ACHN (cell line): ENCODE measurements at places on chromosomes 3 and 15.

GRCh38 chr15:73530649-73531048, 87.7 kb downstream of the REC114 start:
- DNase-seq = no peak

DNA sequence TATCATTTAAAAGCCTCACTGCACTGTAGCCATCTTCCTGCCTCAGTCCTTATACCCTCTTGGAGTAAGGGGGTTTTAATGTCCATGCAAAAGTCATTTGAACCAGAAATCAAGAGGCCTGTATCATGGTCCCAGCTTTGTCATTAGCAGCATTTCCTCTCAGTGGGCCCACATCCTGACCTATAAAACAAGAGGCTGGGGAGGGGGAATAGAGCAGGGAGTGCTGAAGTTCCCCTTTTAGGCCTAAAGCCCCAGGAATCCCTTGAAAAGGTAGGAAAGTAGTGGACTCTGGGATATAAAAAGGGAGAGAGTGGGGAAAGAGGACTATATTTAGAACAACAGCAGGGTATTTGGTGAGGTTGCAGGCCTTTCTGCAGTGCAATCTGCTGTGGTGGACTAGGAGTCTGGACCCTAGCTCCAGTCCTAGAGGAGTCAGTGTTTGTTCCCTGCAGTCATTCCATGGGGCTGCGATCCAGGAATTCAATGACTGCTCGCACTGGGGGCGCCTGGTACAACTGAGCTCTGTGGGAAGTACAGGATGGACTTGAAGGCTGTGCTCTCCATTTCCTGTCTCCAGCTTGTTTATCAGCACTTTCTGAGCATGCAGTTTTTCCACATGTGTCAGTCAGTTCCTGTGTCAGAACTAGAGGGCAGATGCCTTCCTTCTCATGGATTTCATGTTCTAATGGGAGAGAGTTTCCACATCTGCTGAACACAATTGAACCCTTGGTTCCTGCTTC, 46.8 kb downstream of the PDHB start:
- no peak for DNase-seq

DNA sequence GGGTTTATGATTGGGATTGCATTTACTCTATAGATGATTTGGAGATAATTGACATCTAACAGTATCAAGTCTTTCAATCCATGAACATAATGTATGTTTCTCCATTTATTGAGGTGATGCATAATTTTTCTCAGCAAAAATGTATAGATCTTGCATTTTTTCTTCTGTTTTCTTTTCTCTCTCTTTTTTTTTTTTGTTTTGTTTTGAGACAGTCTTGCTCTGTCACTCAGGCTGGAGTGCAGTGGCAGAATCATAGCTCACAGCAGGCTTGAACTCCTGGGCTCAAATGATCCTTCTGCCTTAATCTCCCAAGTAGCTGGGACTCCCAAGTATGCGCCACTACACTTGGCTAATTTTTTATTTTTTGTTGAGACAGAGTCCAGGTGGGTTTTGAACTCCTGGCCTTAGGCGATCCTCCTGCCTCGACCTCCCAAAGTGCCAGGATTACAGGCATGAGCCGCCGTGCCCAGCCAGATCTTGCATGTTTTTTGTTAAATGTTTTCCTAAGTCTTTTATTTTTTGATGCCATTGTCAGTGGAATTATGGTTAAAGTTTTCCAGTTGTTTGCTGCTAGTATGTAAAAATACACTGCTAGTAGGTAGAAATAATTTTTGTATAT, 3.1 kb downstream of the LMLN start:
- no peak for DNase-seq

DNA sequence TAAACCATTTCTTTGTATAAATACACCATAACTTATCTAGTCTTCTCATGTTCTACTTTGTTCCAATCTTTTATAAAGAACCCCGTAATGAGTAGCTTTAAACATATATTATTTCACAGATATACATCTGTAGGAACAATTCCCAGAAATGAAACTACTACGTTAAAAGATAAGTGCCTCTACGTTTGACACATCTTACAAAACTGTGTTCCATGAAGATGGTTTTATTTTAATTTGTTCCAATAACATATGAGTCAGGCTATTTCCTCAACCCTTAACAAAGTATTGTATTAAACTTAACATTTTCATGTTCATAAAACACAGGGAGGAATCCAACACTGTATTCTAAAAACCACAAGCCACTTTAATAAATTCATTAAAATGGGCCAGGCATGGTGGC, 52.9 kb downstream of the TRPM7 start:
- DNase-seq = no peak

DNA sequence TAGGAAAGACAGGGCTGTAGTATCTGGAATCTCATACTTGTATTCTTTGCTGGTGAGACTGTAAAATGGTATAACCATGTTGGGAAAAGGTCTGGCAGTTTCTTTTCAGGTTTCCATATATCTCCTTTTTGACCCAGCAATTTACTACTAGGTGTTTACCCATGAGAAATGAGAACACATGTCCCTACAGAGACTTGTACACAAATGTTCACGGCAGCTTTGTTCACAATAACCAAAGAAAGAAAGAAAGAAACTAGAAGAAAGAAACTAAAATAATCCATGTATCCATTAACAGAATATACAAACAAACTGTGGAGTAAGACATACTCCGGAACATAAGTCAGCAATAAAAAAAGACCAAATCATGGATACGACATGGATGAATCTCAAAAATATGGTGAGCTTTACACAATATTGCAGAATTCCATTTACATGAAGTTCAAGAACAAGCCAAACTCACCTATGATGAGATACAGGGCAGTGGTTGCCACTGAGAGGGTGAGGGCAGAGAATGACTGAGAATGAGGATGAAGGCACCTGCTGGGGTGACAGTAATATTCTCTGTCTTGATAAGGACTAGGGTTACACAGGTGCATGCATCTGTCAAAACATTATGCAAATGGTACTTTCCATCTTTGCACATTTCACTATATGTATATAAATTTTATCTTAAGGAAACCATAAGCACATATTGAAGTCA, 2.7 kb downstream of the RFTN1 start:
- DNase-seq = no peak

DNA sequence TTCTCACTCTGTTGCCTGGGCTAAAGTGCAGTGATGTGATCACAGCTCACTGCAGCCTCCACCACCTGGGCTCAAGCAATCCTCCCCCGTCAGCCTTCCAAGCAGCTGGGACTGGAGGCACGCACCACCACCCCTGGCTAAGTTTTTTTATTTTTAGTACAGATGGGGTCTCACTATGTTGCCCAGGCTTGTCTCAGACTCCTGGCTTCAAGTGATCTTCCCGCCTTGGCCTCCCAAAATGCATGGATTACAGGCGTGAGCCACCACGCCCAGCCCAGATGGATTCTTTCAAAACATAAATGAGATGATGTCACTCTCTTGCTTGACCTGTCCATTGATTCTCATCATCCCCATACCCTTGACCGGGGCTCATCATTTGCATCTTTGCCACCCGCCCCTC, 72.6 kb upstream of the SLC6A6 start:
- no peak for DNase-seq

- no peak for DNase-seq
These were observed 763 bp downstream of the KBTBD8 start for GRCh38 chr3:66998904-66999235.

GRCh38 chr3:106008766-106009165, 140.0 kb upstream of the CBLB start:
- no peak for DNase-seq

GRCh38 chr15:70165716-70166284, 68.1 kb upstream of the TLE3 start:
- DNase-seq = no peak

DNA sequence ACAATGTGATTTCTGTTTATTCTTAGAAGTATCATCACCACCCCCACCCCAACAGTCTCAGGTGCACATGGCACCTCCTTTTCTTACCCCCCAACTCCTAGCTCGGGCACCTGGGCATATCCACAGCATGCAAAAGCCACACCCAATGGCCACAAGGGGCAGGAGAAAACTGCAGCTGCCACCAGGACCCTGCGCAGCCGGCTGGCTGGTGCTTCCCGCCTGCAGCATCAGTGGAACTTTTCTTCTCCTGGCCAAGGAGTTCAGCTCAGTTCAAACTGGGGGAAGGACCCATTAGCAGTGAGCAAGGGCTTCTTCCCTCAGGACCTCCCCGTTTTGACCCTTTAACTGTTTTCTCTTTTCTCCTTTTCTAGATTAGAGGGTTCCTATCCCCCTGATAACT, 44.8 kb downstream of the TM4SF18 start:
- DNase-seq = no peak

DNA sequence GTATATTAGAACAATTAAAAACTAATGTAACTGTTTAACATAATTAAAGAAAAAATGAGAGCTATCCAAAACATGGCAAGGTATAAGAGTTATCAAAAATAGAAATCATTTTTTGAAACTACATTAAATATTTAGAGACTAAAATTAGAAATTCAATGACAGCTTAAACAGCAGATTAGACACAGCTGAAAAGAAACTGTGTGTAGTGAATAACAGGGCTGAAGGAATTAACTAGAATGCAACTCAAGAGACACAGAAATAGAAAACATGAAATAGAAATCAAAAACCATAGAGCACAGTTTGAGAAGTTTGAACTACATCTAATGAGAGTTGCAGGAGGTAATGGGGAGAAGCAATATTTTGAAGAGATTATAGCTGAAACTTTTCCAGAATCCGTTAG, 59.9 kb upstream of the FBN1 start:
- no peak for DNase-seq

GRCh38 chr15:47367726-47368390, 349.4 kb upstream of the SEMA6D start:
- no peak for DNase-seq

DNA sequence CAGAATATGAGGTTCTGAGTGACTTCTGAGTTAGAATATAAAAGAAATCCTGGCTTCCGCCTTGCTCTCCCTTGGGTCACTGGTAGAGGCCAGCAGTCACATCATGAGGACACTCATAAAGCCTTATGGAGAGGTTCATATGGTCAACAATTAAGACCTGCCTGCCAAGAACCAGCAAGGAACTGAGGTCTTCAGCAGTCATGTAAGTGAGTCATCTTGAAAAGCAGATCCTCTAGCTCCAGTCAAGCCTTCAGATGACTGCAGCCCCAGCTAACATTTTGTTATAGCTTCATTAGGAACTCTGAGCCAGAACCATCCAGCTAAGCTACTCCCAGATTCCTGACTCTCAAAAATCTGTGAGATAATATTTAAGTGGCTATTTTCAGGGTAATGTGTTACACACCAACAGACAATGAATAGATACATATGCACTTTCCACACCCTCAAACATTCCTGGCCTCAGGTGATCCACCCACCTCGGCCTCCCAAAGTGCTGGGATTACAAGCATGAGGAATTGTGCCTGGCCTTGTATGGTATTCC, 447.2 kb downstream of the SHQ1 start:
- no peak for DNase-seq

DNA sequence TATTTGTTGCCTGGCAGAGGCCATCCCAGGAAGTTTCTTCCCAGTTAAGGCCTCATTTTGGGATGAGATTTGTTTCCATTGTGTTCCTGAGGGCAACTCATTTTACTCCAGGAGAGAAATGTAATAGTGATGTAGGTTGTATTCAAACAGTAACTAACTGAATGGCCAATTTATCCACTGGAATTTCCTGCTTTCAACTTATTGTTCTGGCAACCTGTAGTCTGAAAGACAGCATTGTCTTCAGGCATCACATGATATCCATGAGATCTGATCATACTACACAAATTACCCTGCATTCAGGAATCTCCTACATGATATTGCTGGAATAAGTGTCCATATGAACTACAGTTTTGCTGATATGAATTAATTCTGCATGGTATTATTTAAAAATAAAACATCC, 79.5 kb upstream of the FGF7 start:
- DNase-seq = no peak

DNA sequence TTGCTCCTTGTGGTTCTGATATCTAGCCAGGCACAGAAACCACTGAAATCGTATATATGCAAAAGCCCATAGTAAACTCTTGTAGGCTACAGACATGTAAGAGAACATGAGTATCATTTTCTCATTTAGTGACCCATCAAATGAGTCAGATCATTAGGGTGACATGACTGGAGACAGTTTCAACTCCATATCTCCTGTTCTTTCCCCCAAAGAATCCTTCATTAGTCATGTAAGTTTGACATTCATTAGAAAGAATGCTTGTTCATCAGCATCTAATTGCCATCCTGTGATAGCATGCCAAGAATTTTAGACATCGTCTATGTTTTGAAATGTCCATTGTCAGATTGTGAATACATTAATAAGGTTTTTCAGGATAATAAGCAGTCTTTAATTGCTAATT, 264.9 kb upstream of the TPM1 start:
- DNase-seq = no peak

GRCh38 chr3:125185805-125186204, 26.7 kb downstream of the SLC12A8 start:
- DNase-seq = no peak

DNA sequence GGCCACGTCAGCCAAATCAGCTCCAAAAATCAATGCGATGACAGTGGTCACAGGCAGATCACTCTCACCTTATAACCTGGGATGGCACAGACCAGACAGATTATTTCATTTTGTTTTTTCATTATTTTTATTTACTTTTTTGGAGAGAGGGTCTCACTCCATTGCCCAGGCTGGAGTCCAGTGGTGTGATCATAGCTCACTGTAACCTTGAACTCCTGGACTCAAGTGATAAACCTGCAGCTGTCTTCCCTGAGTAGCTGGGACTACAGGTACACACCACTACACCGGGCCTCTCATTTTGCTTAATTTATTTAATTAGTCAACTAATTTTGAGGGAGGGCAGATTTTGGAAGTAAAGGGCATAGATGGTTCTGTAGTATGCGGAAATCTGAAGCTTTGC, 51.2 kb upstream of the ICE2 start:
- no peak for DNase-seq

- DNase-seq = no peak
These were observed 140.2 kb downstream of the LPP start for GRCh38 chr3:188294113-188294512.

GRCh38 chr3:59545374-59545773, 495.5 kb upstream of the CFAP20DC start:
- DNase-seq = no peak

GRCh38 chr15:83200162-83200561, 7.5 kb downstream of the HDGFL3 start:
- no peak for DNase-seq

GRCh38 chr3:187974871-187975271, 179.1 kb upstream of the LPP start:
- no peak for DNase-seq

DNA sequence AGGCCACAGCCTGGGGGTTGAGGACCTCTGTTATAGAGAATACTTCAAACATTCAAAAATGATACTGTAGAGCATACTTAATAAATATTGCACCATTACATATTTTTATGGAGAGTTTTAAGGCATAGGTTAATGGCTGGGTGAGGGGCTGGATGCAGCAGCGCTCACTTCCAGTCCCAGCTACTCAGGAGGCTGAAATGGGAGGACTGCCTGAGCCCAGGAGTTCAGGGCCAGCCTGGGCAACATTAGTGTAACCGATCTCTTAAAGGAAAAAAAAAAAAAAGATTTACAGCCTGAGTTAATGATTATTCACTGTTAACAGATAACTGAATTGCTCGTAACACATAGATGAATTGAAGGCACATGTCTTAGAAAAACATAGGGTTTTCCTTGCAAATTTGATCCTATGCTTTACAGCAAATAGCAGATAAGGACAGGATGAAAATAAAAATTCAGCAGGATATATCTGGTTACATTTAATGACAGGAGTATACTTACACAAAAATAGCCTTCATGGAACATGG, 282.9 kb downstream of the TBC1D5 start:
- DNase-seq = peak; percentile 32

- DNase-seq = no peak
These were observed 19.4 kb upstream of the SLC41A3 start for GRCh38 chr3:126103121-126104027.

GRCh38 chr3:98199020-98199419, 32.5 kb downstream of the OR5H15 start:
- peak; percentile 1 for DNase-seq

- no peak for DNase-seq
These were observed 99.6 kb downstream of the OXSM start for GRCh38 chr3:25889525-25889917.
